SW 1271 (cell line): ENCODE measurements at places on chromosomes 2 and 18.

DNA sequence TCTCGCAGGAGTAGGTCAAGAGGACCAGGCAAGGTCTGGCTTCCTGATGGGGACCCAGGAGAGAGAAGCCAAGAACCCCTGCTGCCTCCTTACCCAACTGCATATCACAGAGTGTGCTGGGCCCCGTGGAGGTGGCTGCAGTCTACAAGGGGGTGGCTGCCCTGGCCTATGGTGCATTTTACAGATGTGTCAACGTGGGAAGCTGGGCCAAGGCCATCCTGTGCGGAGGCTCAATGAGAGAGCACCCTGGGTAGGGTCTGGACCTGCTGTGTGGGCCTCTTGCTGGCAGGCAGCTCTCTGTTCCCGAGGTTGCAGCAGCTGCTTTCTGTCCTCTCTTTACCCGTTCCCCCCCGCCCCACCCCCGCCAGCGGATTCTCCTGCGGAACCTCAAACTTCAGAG is 61.4 kb downstream of the GBX2 start:
- DNase-seq: no peak

DNA sequence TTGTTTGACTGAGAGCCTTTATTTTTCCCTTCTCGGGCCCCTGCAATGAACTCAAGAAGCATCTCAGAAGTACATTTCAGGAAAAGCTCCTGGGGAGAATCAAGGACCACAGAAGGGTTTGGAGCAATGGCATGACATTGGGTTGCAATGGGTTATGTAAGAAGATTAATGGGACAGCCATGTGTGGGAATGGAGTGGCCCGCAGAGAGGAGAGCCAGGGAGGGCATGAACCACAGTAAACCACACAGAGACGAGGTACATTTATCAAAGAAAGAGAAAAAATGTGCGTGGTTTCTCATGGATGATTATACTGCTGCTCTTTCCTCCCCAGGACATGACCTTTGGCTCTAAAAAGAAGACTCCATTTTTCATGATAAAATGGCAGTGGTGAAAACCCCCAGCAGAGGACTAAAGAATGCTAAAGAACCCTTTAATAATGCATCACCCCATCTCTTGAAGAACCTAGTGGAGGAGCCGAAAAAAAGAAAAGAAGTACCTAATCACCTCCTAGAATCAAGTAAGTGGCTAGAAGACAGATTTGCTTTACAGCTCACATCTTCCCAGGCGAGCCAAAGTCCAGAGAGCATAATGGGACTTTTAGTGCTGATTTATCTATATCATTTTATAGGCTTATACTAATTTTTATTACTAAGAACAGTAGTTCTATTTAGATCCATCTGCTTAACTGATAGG is 1.7 kb downstream of the CFAP221 start:
- DNase-seq: no peak

- DNase-seq: no peak
Observed at GRCh38 chr2:157627594-157628476, 829 bp downstream of the ACVR1C start.

DNA sequence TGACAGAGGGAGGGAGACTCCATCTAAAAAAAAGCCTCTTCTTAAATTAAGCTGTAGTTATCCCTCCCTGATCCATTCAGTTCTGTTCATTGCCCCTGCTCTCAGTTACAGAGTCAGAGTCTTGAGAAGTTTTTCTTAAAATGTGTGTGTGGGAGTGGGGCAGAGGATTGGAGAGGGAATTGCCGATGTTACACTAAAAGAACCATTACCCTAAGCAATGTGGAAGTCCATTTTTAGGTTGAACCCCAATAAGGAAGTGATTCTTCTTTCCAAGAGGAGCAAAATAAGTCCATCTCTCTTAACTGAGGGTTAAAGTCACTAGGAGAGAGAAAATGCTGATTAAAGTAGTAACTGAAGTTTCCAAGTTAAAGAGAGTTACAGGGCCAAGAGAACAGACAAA is 21.2 kb upstream of the THOC1 start:
- no peak for DNase-seq

DNA sequence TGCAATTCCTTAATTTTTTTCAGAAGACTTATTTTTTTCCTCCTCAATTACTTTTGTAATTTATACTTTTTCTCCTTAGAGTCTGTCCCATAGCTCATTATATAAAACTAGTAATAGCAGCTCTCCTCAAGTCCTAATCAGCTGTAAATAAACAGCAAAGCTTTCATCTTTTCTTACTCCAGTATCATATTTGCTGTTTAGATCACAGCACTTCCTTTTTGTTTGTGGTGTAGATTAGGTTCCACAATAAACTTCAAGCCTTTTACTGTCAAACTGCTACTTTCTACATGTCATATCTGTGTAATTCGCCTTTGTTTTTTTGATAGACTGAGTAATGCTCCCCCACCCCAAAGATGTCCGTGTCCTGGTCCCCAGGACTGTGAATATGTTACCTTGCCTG is 25.5 kb downstream of the GCG start:
- DNase-seq: no peak

DNA sequence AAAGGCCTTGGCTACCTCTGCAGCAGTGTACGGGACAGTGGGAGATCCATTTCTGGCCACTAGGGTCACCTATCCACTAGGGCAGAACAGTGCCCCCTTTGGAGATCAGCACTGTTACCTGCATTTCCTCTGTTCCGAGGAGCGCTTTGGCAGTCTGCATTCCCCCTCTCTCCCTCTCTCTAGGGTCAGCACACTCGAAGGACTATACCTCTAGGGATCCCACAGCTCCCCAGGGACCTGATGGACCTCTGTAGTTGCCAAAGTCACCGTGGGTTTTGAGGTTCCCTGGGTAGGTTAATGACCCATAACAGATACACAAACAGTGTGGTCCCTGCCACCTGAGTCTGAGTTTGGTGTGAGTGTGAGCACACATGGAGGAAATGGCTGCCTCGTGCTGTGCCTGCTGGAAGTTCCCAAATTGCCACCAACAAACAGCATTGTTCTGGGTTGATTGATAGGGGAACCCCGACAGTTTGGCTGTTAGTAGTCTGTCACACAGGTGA is 99.8 kb upstream of the VWC2L start:
- no peak for DNase-seq
